ENCODE measurements at places on chromosomes 7 and 10. TPM values are rescaled to one million over a fixed set of nuclear protein-coding genes. Genes with fewer than 3 reads are reported as not detected.
A peak's percentile ranks its signal among the peaks of the same experiment; 100 is the strongest.

DNA sequence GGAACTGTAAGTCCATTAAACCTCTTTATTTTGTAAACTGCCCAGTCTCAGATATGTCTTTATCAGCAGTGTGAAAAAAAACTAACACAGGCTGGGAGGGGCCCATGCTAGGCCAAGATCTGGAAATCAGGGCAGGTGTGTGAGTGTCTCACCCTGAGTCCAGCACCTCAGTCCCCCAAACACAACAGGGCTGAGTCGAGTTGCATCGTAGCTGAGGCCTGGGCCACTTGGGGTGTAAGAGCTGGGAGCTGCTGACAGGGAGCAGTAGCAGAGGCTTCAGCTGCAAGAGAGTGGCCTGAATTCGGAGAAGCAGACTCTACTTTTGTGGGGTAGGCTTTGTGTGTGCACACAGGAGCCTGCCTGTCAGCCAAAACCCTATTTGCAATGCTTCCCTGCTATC lies 553.1 kb downstream of the PTPRN2 start:
- H3K4me3 ChIP-seq = no peak overlapping the region
- H3K27me3 ChIP-seq = no peaks in the 10 kb centered on the region
- no peak for DNase-seq
- no peak overlapping the region for H3K27ac ChIP-seq
- H3K36me3 ChIP-seq = no peaks in the 10 kb centered on the region

- H3K27ac ChIP-seq = peak overlapping the region; percentile 62
- H3K4me1 ChIP-seq = peaks cover 22% of the 10 kb centered on the region
- H3K36me3 ChIP-seq = no peaks in the 10 kb centered on the region
- no peaks in the 10 kb centered on the region for H3K27me3 ChIP-seq
- H3K4me3 ChIP-seq = no peak overlapping the region
- no peak for DNase-seq
Observed at GRCh38 chr10:56623064-56623463, 262.0 kb upstream of the ZWINT start.

- no peak overlapping the region for H3K27ac ChIP-seq
- H3K27me3 ChIP-seq = no peaks in the 10 kb centered on the region
- DNase-seq = no peak
- H3K4me1 ChIP-seq = no peaks in the 10 kb centered on the region
Observed at GRCh38 chr10:133186416-133187090, 26.5 kb downstream of the KNDC1 start.

- DNase-seq = no peak
- H3K4me3 ChIP-seq = no peak overlapping the region
- H3K4me1 ChIP-seq = no peaks in the 10 kb centered on the region
- H3K27ac ChIP-seq = no peak overlapping the region
Observed at GRCh38 chr10:59606551-59606961, 103.1 kb downstream of the SLC16A9 start.

- peak overlapping the region; percentile 61 for H3K27ac ChIP-seq
- no peak for DNase-seq
- H3K27me3 ChIP-seq = no peaks in the 10 kb centered on the region
- H3K36me3 ChIP-seq = no peaks in the 10 kb centered on the region
- peaks cover 64% of the 10 kb centered on the region for H3K4me1 ChIP-seq
- H3K4me3 ChIP-seq = no peak overlapping the region
Observed at GRCh38 chr7:77830649-77831355, 32.2 kb downstream of the PHTF2 start.

DNA sequence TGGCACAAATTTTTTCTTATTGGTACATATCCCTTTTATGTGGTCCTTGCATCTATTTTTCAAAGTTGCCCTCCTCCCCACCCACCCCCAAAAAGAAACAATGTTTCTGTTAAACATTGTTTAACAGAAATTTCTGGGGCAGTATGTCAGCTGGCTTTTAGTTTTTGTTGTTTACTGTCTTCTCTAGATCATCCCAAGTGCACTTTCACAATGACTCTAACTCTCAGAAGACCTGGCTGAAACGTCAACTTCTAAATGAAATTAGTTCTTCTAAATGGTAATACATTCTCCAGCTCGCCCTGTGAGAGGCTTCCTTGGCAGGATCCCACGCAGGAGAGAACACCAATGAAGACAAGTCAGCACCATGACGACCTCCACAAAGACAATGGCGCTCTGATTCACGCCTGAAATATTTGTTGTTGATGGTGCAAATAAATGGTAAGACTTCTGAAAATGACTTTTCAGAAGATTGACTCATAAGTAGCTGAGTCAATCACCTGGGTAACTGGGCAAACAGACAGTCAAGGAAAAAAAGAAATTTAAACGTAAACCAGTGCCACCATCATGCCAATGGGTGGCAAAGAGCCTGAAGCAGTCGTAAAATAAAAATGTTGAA lies 293.7 kb downstream of the FZD1 start:
- H3K4me1 ChIP-seq = no peaks in the 10 kb centered on the region
- no peaks in the 10 kb centered on the region for H3K36me3 ChIP-seq
- no peak overlapping the region for H3K4me3 ChIP-seq
- H3K27me3 ChIP-seq = peaks cover 2% of the 10 kb centered on the region

DNA sequence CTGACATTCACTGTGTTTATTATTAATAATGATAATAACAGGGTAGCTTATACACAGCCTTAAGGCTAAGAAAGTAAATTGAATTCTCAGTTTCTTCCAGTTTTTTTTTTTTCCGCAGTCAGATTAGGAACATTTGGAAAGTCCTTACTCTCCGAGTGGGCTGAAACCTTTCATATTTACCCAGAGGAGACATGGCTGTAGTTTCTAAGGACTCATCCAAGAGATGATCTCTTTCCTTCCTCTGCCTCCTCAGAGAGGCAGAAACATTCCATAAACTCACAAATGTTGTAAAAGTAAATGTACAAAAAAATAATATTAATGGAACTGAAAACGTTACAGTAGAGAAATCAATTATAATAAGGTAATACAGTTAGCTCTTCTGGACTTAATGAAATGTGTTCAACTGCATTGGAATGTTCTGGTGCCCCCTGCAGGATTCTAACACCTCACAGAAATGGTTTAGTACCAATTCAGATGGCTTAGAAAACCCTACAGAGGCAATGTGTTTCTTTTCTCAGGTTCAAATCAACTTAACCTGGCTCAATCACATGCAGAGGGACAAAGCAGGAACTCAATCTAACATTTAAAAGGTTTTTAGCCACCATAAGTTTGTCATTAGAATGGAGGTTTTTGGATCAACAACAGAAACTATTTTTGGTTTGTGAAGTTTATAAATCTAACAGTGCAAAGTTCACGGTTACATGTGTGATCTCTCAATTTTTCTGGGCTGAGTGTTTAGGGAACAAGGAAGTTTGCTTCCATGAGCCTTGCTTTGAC lies 71.7 kb downstream of the ICA1 start:
- H3K27me3 ChIP-seq = no peaks in the 10 kb centered on the region
- no peaks in the 10 kb centered on the region for H3K36me3 ChIP-seq
- H3K4me3 ChIP-seq = no peak overlapping the region
- H3K4me1 ChIP-seq = peaks cover 18% of the 10 kb centered on the region
- peak; percentile 78 for DNase-seq
- H3K27ac ChIP-seq = no peak overlapping the region

GRCh38 chr7:157830331-157830730 lies 493.5 kb downstream of the DNAJB6 start:
- H3K36me3 ChIP-seq = no peaks in the 10 kb centered on the region
- DNase-seq = no peak
- H3K4me3 ChIP-seq = no peak overlapping the region
- no peaks in the 10 kb centered on the region for H3K27me3 ChIP-seq

DNA sequence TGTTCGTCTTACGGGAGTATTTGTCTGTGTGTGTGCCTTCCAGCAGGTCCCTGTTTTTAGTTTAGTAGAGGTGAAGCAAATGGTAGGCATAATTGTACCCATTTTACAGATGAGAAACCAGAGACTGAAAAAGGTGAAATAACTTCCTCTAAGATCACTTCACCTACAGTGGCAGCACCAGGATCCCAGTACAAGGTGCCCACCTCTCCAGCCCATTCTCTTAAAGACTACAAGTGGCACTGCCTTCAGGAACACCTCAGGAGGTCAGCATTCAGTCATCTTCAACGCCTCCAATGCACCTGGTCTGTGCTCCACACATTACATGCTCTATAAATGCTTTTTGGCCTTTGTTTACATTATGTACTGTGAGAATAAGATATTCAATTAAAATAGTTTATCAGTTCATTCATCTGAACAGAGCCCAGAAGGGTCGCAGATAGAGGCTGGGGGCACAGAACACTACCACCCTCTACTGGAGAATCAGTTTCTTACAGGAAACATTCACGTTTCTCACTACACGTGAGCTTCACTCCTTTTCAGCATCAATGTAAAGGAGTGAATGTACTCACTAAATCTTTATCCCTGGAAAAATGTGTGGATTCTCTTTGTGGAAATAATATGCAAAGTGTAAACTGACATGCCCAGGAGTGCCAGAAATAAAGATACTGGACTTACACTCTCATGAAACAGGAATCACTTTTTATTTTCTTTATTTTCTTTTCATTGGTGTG lies 45.5 kb upstream of the ABLIM1 start:
- no peaks in the 10 kb centered on the region for H3K27me3 ChIP-seq
- H3K36me3 ChIP-seq = no peaks in the 10 kb centered on the region
- no peak overlapping the region for H3K4me3 ChIP-seq
- no peaks in the 10 kb centered on the region for H3K4me1 ChIP-seq
- peak; percentile 48 for DNase-seq

NEUROG3 gene
- polyA plus RNA-seq = not detected

EBLN1 gene
- polyA plus RNA-seq = not detected

DNA sequence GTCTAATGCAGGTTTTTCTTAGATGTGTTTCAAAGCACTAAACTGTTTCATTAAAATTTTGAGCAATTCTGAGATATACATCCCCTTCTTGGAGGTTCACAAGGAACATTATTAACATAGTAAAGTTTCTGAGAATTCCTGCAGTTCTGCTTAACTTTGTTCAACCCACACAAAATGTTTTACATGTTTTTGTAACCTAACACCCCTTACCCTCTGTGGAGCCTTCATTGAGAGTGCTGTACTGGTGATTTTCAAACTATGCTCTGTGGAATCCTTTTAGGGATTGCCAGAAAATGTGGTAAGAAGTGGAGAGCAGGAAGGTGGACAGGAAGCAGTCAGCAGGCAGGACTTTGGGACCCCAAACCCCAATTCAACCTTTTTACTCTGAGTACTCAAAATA lies 53.6 kb upstream of the ABCB5 start:
- H3K27me3 ChIP-seq = no peaks in the 10 kb centered on the region
- H3K36me3 ChIP-seq = no peaks in the 10 kb centered on the region

- peaks cover 10% of the 10 kb centered on the region for H3K4me1 ChIP-seq
- no peak overlapping the region for H3K4me3 ChIP-seq
- DNase-seq = no peak
- H3K36me3 ChIP-seq = no peaks in the 10 kb centered on the region
- H3K27ac ChIP-seq = no peak overlapping the region
Observed at GRCh38 chr10:4033341-4033896, 248.4 kb upstream of the KLF6 start.

PCLO gene
- polyA plus RNA-seq = 0.27 TPM

ANXA8L1 gene
- not detected for polyA plus RNA-seq

CC2D2B gene
- polyA plus RNA-seq = 0.70 TPM

GRCh38 chr7:27156916-27157701 lies 634 bp upstream of the HOXA7 start:
- H3K4me3 ChIP-seq = no peak overlapping the region
- no peak overlapping the region for H3K27ac ChIP-seq
- peak; percentile 45 for DNase-seq
- H3K36me3 ChIP-seq = no peaks in the 10 kb centered on the region
- peaks cover 62% of the 10 kb centered on the region for H3K4me1 ChIP-seq

GRCh38 chr7:88396948-88397322 lies 90.2 kb upstream of the STEAP4 start:
- H3K4me1 ChIP-seq = no peaks in the 10 kb centered on the region
- H3K27me3 ChIP-seq = no peaks in the 10 kb centered on the region
- no peak overlapping the region for H3K27ac ChIP-seq
- H3K36me3 ChIP-seq = no peaks in the 10 kb centered on the region
- no peak overlapping the region for H3K4me3 ChIP-seq
- no peak for DNase-seq

GRCh38 chr7:26279405-26279804 lies 12.3 kb upstream of the SNX10 start:
- DNase-seq = no peak
- no peaks in the 10 kb centered on the region for H3K36me3 ChIP-seq
- H3K4me1 ChIP-seq = no peaks in the 10 kb centered on the region
- H3K27me3 ChIP-seq = no peaks in the 10 kb centered on the region
- H3K27ac ChIP-seq = no peak overlapping the region

GRCh38 chr10:133276100-133276434 lies 601 bp downstream of the ADAM8 start:
- no peaks in the 10 kb centered on the region for H3K27me3 ChIP-seq
- H3K4me3 ChIP-seq = peak overlapping the region; percentile 88
- peak overlapping the region; percentile 97 for H3K27ac ChIP-seq
- no peak for DNase-seq

DNA sequence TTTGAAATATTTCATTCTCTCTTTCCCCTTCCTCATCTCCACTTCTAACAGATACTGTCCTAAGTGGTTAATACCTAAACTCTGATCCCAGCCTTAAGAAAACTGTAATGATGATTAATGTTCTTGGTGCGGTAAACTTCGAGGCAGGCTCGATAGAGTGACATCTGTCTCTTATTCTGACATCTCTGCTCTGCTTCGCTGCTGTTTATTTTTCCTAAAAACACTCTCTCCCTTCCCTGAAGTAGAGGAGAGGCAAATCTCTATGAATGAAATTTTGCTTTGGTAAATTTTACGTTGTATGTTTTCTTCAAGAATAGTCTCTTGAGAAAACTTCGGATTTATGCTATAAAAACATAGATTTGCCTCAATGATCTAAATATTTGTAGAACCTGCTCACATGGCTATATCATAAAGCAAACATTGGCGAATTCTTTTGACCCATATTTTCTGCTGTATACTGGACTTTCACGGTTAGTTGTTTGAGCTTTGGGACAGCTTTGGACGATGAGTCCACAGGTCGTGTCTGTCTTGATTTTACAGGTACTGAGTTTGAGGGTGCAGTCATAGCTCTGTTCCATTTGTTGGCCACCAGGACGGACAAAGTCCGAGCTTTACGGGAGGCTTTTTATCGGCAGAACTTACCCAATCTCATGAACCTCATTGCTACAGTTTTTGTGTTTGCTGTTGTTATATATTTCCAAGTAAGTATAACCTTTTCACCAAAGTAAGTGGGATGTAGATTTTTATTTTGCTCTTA lies 27.1 kb downstream of the SEC61A2 start:
- H3K4me3 ChIP-seq = no peak overlapping the region
- DNase-seq = no peak
- peaks cover 9% of the 10 kb centered on the region for H3K36me3 ChIP-seq
- H3K4me1 ChIP-seq = no peaks in the 10 kb centered on the region
- no peak overlapping the region for H3K27ac ChIP-seq

- H3K27me3 ChIP-seq = no peaks in the 10 kb centered on the region
- no peak for DNase-seq
- no peaks in the 10 kb centered on the region for H3K4me1 ChIP-seq
- H3K27ac ChIP-seq = no peak overlapping the region
Observed at GRCh38 chr7:155862123-155862892, 50.0 kb upstream of the SHH start.

DNA sequence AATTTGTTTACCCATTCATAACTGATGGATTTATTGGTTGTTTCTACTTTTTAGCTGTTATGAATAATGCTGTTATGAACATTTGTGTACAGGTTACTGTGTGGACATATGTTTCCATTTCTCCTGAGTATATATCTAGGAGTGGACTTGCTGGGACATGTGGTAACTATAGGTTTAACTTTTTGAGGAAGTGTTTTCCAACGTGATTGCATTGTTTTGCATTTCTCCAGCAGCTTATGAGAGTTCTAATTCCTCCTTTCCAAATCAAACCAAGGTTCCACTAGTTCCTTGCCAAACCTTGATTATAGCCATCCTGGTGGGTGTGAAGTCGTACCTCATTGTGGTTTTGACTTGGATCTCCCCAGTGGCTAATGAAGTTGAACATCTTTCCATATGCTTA lies 2.6 kb upstream of the PRF1 start:
- no peaks in the 10 kb centered on the region for H3K36me3 ChIP-seq
- no peaks in the 10 kb centered on the region for H3K27me3 ChIP-seq
- no peak overlapping the region for H3K4me3 ChIP-seq
- H3K27ac ChIP-seq = no peak overlapping the region
- DNase-seq = no peak

NFKB2 gene
- 326 TPM for polyA plus RNA-seq

OR6V1 gene
- not detected for polyA plus RNA-seq

All from B cell (primary cell).